Activated T-helper 1 cell treated with anti-CD3 and anti-CD28 coated beads, Interleukin-12 subunit alpha, Interleukin-12 subunit beta, Interleukin-2, Interleukin-4 antibody, amounts not matched to agents 30 ng/mL and 10 ng/mL and 1 ng/mL, durations not matched to agents 14 hours and 24 hours and 36 hours (primary cell): ENCODE measurements at places on chromosomes 11 and 22. TPM values are rescaled to one million over a fixed set of nuclear protein-coding genes. Genes with fewer than 3 reads are reported as not detected.

DNA sequence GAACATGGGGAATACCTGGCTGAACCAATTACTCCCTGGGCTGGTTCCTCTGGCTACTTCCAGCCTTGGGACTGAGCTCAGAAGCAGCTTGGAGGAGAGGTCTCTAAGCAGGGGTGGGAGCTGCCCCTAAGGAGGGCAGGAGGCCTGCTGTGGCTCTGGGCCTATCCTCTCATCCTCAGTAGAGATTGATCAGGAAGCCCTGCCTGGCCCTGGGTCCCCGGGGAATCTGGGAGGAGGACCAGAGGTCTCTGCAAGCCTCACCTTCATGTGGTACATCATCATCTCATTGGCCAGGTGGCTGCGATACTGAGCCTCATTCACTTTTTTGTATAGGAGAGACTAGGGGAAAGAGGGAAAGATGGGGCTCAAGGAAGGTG lies 91.1 kb downstream of the PDE2A start:
- peaks cover 24% of the 10 kb centered on the region for H3K27me3 ChIP-seq
- no peak for DNase-seq
- H3K4me3 ChIP-seq: no peak overlapping the region
- no peaks in the 10 kb centered on the region for H3K36me3 ChIP-seq
- no peak overlapping the region for H3K27ac ChIP-seq

DNA sequence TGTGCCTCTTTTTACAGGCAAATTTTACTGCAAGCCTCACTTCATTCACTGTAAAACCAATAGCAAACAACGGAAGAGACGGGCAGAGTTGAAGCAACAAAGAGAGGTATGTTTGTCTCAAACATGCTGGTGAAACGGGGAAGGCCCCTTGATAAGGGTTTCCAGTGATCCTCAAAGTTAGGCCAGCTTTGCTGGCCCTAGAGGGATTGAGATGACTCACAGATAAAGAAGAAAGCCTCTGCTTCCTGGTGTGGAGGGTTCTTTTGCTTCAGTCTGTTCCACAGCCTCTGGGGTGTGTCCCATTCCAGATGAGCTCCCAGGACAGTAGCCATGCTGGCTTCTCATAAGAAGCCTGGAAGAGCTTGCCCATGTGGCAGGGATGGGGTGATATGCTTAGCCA lies 118.9 kb upstream of the PARVA start:
- H3K27ac ChIP-seq: no peak overlapping the region
- no peak overlapping the region for H3K4me3 ChIP-seq
- H3K36me3 ChIP-seq: peaks cover 61% of the 10 kb centered on the region
- no peaks in the 10 kb centered on the region for H3K27me3 ChIP-seq
- no peak for DNase-seq
- no peaks in the 10 kb centered on the region for H3K4me1 ChIP-seq

Gene SHISAL1
- total RNA-seq: not detected in 2 replicates

Gene SEZ6L
- not detected in 2 replicates for total RNA-seq

Gene MIF
- 1,136 and 1,212 TPM in 2 replicates for total RNA-seq

Gene NCAM1
- total RNA-seq: not detected in 2 replicates

Gene TRIM48
- total RNA-seq: not detected in 2 replicates
